Fibroblast of lung (primary cell): ENCODE measurements at places on chromosomes 2 and 18. TPM values are rescaled to one million over a fixed set of nuclear protein-coding genes. Genes with fewer than 3 reads are reported as not detected.

Gene CRYBA2
- not detected in 2 replicates for polyA plus RNA-seq

DNA sequence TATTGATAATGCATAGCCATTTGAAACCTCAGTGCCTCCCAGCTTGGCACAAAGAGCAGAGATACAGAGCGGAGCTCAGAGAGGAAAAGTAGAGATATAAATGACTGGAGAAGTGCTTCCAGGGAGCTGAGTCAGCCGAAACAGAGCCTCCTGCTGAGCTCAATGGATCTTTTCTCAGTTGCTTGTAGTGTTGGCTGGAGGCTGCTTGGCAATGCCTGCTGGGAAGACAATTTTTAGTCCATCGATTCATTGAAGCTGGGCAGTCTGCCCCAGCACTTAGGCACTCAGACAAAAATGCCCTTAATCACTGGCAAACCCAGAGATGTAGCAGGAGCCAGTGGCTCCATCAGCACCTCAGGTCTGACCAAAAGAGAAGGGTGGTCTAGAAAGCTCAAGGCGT, 81.3 kb upstream of the SETBP1 start:
- DNase-seq, result peak; percentile 83

DNA sequence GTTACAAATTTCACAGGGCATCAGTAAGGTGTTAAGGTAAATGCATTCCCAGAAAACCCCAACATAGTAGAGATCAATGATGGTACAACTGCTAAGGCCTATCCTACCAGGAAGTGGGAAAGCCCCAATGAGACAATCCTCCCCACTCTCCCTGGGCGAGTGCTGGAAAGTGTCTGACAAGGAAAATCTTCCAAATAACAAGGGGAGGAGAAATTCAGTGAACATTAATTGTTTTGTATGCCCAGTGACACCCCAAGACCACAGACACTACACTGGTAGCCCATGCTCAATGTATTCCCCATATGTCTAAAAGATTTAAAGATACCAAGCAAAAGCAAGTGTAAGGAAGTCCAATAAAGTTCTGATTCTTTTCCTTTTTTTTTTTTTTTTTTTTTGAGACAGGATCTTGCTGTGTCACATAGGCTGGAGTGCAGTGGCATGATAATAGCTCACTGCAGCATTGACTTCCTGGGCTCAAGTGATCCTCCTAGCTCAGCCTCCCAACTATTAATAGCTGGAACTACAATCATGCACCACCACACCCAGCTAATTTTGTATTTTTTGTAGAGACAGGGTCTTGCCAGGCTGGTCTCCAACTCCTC, 24.7 kb downstream of the B4GALT6 start:
- DNase-seq, result no peak

DNA sequence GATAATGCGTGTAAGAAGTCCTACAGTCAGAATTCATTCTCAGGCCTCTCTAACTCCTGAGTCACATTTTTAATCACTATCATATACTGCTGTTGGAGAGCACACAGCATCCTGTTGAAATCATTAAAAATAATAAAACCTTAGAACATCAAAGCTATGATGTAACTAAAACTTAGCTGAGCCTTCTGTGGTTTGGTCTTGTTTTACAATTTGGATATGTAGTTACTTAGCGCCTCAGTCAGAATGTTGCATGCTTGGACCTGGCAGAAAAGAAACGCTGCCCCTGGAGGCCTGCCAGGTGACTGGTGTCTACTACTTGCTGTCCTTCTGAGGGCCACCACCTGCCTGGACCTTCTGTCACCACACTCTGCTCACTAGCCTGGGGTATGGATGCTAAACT, 261.1 kb upstream of the RASGRP3 start:
- DNase-seq, result peak; percentile 91

Gene DNAJC5G
- polyA plus RNA-seq, result not detected in 2 replicates

DNA sequence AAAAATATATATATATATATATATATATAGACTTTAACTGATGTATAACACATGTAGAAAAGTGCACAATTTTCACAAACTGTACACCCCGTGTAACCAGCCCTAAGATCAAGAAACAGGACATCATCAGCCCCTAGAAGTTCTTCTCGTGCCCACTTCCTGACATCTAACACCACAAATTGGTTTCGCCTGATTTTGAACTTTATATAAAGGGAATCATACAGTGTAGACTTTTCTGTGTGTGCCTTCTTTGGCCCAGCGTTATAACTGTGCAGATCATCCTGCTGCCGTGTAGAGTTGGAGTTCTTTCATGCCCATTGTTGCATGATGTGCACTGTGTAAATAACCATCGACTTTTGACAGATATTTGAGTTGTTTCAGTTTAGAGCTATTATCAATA, 41.0 kb downstream of the SMAD7 start:
- no peak for DNase-seq

Gene CRYGD
- not detected in 2 replicates for polyA plus RNA-seq

Gene SCLY
- 5.3 and 9.1 TPM in 2 replicates for polyA plus RNA-seq

Gene CIDEA
- 0.12 and 0.21 TPM in 2 replicates for polyA plus RNA-seq

Gene IL1RL2
- polyA plus RNA-seq, result 0.28 and 0.66 TPM in 2 replicates

DNA sequence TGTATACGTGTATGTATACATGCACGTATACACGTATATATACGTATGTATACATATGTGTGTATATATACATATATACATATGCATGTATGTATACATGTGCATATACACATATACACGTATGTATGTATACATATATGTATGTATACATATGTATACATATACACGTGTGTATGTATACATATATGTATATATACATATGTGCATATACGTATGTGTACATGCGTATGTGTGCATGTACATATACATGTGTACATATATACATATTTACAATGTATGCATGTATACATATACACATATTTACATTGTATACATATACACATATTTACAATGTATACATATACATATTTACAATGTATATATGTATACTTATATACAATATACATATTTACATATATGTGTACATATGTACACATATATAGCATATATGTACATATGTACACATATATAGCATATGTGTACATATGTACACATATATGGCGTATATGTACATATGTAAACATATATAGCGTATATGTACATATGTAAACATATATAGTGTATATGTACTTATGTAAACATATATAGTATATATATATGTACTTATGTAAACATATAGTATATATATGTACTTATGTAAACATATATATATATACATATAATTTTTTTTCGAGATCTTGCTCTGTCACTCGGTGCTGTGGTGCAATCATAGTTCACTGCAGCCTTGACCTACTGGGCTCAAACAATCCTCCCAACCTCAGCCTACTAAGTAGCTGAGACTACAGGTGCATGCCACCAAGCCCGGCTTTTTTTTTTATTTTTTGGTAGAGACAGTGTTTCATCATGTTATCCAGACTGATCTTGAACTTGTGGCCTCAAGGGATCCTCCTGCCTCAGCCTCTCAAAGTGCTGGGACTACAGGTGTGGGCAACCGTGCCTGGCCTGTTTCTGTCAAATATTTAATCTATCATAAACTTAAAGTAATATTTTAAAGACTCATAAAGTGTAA, 23.2 kb downstream of the COBLL1 start:
- no peak for DNase-seq

Gene HOXD13
- not detected in 2 replicates for polyA plus RNA-seq

Gene LOXHD1
- polyA plus RNA-seq, result not detected in 2 replicates

DNA sequence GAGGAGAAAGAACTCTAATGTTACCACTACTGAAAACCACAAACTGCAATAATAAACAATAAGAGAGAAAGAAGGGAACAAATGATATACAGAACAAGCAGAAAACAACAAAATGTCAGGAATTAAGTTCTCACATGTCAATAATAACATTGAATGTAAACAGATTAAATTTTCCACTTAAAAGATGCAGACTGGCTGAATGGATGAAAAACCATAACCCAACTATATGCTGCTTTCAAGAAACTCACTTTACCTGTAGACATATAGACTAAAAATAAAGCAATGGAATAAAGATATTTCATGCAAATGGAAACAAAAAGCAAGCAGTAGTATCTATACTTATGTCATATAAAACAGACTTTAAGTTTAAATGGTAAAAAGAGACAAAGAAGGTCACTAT, 50.4 kb downstream of the MRO start:
- no peak for DNase-seq

GRCh38 chr2:241777686-241778627, 1.3 kb downstream of the GAL3ST2 start:
- no peak for DNase-seq

GRCh38 chr18:74528913-74529312, 5.4 kb upstream of the CNDP1 start:
- no peak for DNase-seq

DNA sequence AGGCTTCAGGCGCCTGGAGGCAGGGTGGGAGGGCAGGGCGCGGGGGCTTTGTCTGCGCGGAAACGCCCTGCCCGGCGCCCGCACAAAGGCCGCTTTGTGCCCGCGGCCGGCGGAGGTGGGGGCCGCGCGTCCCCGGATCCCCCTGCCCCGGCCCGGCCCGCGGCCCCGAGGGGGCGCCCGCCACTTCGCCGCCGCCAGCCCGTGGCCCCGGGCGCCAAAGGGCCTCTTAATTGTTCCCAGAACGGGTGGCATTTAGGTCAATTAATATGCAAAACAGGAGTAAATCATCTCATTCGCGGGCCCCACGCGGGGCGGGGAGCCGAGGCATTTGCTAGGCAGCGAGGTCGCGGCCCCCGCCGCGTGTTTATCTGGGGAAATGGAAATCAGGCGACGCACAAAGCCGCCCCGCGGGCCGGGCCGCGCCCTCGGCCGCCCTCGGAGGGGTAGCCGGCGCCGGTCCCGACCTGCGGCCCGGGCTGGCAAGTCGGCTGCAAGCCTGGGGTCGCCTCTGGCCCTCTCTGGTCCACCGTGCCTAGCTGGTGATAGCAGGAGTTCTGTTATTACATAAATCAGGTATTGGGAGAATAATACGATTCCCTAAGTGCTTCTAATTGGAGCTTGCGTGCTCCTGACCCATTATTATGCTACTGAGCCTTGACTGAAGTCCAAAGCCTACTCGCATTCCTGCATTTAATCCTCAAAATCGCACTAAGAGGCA, 148.2 kb upstream of the GLI2 start:
- no peak for DNase-seq

Gene ZC3H6
- 0.85 and 1.7 TPM in 2 replicates for polyA plus RNA-seq

Gene AMER3
- polyA plus RNA-seq, result not detected in 2 replicates

Gene RAX
- not detected in 2 replicates for polyA plus RNA-seq

DNA sequence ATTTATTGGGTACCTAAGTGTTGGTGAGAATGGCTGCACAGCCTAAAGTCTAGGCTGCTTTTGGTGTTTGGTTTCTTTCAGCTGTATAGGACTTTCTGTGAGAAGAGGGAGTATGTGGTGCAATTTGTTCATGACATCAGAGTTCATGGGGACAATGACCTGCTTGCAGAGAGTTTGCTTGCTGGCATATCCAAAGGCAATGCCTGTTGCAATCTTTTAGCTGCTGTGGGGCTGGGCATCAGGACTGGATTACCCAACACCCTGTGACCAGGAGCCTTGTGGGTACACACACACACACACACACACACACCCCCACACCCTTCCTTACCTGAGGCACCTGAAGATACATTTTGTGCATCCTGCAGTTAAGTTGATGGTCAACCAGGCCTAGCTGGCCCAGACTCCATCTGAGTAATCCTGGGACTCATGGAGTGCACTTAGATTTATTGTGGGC, 68.4 kb downstream of the LIPG start:
- no peak for DNase-seq

GRCh38 chr2:216059233-216059834, 22.3 kb downstream of the PECR start:
- no peak for DNase-seq

- DNase-seq, result no peak
These were observed 14.6 kb downstream of the AP1S3 start for GRCh38 chr2:223822818-223823217.

Gene GALNT5
- 51.5 and 63.7 TPM in 2 replicates for polyA plus RNA-seq

Gene IL1RL1
- 0.02 and 0.14 TPM in 2 replicates for polyA plus RNA-seq

DNA sequence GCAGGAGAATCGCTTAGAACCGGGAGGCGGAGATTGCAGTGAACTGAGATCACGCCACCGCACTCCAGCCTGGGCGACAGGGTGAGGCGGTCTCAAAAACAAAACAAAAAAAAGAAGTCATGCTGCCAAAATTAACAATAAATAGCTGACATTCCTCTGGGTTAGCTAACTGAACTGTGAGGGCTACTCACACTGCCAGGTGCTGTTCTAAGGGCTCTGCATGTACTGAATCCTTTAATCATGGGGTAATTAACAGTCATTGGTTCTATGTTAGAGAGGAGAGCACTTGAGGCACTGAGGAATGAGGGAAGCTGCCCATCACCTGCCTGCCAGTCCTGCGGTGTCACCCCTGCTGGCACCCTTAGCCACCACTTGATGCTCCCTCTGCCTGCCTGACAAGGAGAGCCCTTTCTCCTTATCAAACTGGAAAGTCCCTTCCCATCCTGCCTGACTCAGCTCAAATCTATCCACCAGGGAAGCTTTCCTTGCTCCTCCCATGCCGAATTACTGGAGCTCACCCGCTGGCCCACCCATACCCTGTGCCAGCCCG, 73.0 kb upstream of the RIOK3 start:
- DNase-seq, result peak; percentile 94

DNA sequence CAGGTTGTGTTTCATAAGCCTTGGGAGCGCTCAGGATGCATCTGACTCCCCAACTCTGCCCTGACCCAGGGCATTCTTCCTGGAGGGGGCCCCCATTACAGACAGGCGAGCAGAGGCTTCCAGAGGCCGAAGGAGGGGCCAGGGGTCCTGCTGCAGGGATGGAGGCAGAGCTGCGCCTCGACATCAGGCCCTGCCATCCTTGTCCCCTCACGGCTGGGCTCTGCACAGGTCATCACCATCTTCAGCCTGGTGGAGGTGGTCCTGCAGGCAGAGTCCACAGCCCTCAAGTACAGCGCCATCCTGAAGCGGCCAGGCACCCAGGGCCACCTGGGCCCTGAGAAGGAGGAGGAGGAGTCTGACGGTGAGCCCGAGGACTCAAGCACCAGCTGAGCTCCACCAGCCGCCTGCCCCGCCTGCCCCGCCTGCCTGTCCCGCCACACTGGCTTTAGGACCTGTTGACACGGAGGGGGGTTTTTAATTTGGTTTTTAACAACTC, 42.3 kb upstream of the ALPP start:
- no peak for DNase-seq

DNA sequence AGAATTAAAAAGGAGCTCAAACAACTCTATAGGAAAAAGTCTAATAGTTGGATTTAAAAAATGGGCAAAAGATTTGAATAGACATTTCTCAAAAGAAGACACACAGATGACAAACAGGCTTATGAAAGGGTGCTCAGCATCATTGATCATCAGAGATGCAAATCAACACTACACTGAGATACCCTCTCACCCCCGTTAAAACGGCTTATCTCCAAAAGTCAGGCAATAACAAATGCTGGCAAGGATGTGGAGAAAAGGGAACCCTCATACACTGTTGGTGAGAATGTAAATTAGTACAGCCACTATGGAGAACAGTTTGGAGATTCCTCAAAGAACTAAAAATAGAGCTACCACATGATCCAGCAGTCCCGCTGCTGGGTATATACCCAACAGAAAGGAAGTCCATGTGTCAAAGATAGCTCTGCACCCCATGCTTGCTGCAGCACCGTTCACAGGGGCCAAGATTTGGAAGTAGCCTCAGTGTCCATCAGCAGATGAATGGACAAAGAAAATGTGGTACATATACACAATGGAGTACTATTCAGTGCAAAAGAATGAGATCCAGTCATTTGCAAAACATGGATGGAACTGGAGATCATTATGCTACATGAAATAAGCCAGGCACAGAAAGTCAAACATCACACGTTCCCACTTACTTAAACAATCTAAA, 46.7 kb upstream of the B3GNT7 start:
- no peak for DNase-seq
